ENCODE measurements at places on chromosomes 6 and 20.

DNA sequence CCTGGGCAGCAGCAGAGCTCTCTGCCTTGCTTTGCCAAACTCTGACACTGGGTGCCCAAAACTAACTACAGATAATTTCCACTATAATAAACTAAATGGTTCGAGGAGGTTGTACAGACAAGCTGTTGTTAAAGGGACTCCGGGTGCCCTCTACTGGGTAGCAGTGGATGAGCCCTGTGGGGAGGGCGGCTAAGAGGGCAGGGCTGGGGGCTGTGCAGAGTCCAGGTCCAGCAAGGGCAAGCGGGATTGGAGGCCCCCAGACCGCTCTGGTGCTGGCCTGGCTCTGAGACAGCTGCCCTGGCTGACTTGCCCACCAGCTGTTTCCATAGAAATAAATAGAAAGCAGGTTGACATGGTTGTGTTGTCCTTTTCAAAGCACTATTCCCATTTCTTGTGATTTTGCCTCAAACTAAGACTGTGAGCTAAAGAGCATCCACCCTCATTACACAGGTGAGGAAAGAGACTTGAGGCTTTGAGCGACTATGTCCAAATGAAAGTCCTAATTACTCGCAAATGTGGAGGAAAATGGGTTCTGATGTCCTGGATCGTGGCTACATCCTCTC lies 167.6 kb upstream of the CST7 start:
- peak; percentile 34 for DNase-seq

GRCh38 chr6:111231090-111231459 lies 143.8 kb downstream of the SLC16A10 start:
- DNase-seq: no peak

- DNase-seq: no peak
Observed at GRCh38 chr6:133937909-133938308, 15.1 kb upstream of the TBPL1 start.

- DNase-seq: no peak
Observed at GRCh38 chr20:34066476-34067090, 45.5 kb downstream of the EIF2S2 start.

- no peak for DNase-seq
Observed at GRCh38 chr20:20036756-20037155, 15.5 kb downstream of the CRNKL1 start.

GRCh38 chr20:56352345-56353055 lies 6.3 kb upstream of the FAM210B start:
- DNase-seq: no peak

- DNase-seq: no peak
Observed at GRCh38 chr6:111533087-111533784, 50.2 kb upstream of the REV3L start.
